ENCODE measurements at places on chromosomes 13 and 19.

DNA sequence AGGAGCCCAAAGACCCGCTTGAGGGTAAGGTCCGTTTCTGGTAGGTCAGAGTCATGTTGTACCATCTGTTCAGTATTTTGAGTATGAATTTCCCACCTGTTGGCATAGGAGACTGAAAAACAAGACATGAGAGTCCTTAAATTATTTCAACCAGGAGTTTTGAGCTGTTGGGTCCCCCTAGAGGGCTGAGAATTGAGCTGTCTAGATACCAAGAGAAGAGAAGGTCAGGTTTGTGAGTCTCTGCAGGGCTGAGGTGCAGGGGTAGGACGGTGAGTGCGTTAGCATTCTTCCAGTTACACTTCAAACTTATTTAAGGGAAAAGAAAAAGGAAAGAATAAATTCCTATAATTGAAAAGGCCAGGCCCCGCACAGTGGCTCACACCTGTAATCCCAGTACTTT, 5.0 kb downstream of the CBLC start:
- no peak for DNase-seq

- DNase-seq, result no peak
Measured at GRCh38 chr13:90477216-90477615, 870.3 kb upstream of the MIR17HG start.

DNA sequence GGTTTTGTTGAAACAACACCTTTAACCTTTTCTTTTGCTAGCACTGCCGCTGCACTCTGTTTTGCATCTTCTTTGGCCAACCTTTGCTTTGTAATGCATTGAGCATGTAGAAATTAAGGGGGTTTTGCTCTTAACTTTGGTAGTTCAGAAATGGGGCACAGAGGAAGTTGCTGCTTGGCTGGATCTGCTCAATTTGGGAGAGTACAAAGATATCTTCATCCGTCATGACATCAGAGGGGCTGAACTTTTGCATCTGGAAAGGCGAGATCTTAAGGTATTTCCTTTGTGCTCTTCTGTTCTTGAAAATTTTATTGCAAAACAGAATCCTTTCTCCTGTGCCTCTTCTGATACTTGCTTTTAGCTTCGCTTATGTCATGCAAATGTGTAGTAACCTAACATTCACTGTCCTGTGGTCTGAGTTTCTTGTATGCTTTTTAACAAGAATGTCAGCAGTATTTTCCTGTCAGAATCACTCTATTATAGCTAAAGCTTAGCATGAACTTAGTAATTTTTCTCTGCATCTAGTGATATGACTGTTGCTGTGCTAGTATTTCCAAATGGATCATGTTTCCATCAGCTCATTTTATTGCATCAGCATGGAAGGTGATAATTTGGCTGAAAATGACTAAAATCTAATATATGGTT, 50.7 kb upstream of the AKAP11 start:
- DNase-seq, result no peak

DNA sequence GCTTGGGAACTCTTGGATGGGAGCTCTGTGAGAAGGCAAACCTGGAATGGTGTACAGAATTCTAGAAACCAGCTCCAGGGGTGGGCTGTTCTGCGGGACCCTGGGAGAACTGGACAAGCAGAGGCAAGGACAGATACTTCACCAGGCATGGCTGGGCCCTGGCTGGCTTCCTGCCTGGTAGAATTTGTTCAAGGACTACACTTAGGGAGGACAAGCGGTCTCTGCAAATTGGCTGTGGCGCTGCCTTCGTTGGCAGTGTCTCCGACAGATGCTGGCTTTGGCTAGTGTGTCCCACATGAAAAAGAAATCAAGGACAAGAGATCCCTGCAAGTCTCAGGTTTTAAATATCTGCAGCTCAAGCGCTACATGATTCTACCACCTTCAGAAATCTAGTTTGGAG, 12.4 kb downstream of the CEBPG start:
- no peak for DNase-seq

- no peak for DNase-seq
Measured at GRCh38 chr13:46303742-46304385, 83.2 kb downstream of the RUBCNL start.
